ENCODE measurements at places on chromosomes 13 and 19.

GRCh38 chr19:35088131-35088913 lies 27.3 kb upstream of the FXYD3 start:
- DNase-seq, result peak; percentile 95

DNA sequence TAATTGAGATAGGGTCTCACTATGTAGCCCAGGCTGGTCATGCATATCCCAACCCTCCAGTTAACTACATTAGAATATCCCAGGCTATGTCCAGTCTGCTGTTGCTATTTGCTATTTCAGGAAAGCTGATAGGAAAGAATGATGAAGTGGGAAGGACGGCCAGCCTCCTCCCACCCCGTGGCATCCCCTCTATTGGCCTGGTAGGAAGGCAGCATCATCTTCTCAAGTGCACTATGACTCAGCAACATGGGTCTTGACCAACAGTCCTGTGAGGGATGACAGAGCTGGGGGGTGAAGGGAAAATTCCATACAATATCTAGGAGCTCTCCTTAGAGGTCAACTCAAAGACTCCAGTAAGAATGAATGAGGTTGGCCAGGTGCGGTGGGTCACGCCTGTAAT lies 48.0 kb upstream of the ABCC4 start:
- DNase-seq, result no peak

GRCh38 chr13:19664481-19665230 lies 31.2 kb downstream of the MPHOSPH8 start:
- DNase-seq, result no peak

DNA sequence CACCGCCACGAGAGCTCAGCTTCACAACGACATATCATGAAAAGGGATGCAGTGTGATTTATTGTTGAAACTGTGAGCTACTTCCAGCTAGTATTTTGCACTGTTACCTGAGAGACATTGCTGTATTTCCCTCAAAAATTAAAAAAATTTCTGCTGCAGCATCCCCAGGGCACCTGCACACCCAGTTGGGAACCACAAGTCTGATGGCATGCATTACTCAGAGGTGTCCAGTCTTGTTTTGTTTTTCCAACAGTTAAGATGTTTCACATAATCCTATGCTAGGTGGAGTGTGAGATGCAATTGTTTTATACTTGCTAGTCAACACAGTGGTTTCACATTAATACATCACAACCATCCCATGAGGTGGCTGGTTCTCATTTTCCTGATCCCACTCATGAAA lies 285.2 kb downstream of the SHISA2 start:
- DNase-seq, result no peak

DNA sequence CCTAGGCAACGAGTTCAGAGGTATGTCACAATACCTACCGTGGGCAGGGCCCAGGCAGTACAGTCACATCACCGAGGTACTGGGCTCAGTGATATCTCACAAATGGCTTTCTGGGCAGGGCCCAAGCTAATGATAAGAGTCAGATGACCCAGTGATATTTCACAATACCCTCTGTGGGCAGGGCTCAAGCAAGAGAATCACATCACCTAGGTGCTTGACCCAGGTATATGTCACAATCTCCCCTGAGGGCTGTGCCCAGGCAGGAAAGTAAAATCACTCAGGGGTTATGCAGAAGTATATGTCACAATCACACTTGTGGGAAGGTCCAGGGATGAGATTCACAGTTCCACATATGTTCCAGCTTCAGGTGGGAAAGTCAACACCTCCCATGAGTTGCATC lies 45.3 kb downstream of the ZNF729 start:
- DNase-seq, result no peak

DNA sequence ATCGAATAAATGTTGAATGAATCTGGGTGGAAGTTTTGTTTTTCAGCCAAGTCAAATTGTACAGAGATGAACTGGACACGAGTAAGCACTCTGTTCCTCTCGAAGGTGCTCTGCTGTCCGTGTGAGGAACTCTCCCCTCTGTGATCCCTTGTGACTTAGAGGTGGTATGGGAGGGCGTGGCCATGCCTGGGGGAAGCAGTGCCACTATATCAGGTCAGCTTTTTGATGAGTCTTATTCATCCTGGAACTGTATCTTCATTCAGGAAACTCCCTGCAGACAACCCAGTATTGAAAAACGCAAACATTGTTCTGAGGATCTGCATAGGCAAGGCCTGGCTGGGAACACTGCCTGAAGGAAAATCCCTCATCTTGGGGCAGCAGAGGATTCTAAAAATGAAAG lies 45.7 kb upstream of the FLT1 start:
- no peak for DNase-seq

GRCh38 chr13:66069570-66069969 lies 1160.6 kb downstream of the PCDH9 start:
- no peak for DNase-seq

GRCh38 chr13:87712012-87712411 lies 40.8 kb downstream of the SLITRK5 start:
- DNase-seq, result no peak

GRCh38 chr19:28456708-28457320 lies 756.1 kb downstream of the UQCRFS1 start:
- DNase-seq, result no peak

- no peak for DNase-seq
These were observed 19.2 kb upstream of the ZC3H13 start for GRCh38 chr13:46071590-46072249.

GRCh38 chr19:10399878-10400277 lies 3.5 kb downstream of the CDC37 start:
- DNase-seq, result no peak

DNA sequence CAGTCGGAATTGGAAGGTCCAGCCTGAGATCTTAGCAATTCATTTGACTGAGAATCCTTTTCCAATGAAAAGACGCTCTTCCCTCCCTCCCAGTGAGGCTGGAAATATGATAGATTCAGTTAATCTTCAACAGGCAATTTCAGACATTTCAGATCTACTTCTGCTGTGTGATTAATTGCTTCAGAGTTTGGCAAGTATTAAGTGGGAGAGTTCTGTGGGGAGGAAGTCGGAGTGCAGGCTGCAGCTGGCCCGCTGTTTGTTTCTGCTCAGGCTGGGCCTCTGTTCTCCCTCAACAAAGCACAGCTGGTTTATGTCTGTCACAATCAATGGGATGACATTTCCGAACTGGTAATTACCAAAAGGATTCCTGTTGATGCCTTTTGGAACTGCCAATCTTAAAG lies 178.2 kb downstream of the NDFIP2 start:
- no peak for DNase-seq

- no peak for DNase-seq
These were observed 6.1 kb upstream of the LILRA5 start for GRCh38 chr19:54319049-54319448.

DNA sequence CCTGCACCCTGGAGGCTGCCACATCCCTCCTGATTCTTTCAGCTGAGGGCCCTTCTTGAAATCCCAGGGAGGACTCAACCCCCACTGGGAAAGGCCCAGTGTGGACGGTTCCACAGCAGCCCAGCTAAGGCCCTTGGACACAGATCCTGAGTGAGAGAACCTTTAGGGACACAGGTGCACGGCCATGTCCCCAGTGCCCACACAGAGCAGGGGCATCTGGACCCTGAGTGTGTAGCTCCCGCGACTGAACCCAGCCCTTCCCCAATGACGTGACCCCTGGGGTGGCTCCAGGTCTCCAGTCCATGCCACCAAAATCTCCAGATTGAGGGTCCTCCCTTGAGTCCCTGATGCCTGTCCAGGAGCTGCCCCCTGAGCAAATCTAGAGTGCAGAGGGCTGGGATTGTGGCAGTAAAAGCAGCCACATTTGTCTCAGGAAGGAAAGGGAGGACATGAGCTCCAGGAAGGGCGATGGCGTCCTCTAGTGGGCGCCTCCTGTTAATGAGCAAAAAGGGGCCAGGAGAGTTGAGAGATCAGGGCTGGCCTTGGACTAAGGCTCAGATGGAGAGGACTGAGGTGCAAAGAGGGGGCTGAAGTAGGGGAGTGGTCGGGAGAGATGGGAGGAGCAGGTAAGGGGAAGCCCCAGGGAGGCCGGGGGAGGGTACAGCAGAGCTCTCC lies 6.9 kb upstream of the CEACAM5 start:
- DNase-seq, result peak; percentile 35

DNA sequence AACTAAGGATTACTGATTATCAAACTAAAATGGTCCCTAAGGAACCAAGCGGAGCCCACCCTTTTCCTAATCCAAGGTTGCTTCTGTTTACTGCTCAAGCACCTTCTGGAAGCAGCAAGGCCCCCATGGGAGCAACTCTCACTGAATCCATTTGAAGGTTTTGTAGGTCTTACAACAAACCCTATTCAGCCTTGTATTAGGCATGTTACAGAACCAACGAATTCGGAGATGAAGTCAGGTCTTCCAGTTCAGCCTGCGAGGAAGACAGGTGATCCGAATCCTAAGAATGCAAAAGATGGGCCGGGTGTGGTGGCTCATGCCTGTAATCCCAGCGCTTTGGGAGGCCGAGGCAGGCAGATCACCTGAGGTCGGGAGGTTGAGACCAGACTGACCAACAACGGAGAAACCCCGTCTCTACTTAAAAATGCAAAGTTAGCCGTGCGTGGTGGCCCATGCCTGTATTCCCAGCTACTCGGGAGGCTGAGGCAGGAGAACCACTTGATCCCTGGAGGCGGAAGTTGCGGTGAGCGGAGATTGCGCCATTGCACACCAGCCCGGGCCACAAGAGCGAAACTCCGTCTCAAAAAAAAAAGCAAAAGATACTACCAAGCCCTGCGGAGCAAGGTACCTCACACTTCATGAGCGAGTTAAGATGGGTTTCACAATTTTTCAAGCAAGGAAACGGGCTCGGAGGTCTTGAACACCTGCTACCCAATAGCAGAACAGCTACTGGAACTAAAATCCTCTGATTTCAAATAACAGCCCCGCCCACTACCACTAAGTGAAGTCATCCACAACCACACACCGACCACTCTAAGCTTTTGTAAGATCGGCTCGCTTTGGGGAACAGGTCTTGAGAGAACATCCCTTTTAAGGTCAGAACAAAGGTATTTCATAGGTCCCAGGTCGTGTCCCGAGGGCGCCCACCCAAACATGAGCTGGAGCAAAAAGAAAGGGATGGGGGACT lies 609 bp downstream of the ZAR1L start:
- no peak for DNase-seq

DNA sequence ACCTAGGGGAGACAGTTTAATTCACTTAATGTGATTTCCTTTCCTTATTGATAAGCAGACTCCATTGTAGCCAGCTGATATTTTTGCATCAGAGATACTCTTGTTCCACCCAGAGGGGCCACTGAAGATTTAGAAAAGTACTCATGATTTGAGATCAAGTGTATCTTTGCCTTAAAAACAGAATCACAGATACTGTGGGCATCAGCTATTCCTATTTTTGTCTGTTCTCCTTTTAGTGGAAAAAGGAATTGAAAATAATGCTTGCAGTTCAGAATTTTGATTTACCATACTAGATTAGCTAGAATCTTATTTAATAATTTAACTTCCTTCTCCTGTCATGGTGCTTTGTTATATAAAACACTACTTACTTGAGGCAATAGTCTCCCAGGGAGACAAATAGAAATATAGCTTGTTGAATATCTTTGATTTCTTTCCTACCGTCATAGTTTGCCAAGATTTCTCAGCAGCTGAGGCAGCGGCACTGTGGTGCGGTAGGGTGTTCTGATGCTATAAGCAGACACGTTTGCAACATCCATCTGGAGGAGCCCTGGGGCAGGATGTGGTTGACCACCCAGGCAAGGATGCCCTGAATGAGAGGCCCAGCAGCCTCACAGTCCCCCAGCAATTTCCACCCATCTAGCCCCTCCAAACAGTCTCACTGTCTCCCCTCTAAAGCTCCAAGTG lies 47.0 kb upstream of the RAP2A start:
- no peak for DNase-seq

DNA sequence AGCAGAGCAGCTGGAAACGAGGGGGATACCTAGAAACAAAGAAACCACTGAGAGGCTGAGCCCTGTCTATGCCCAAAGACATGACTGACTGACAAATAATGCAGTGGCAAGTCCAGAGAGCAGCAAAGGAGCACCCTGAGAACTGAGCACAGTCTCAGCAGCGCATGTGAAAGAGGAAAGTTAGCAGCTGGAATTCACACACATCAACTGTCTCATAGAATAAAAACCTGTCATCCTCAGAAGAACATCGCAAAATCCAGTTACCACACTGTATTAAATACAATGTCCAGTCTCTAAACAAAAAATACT lies 24.1 kb upstream of the DLEU7 start:
- no peak for DNase-seq

DNA sequence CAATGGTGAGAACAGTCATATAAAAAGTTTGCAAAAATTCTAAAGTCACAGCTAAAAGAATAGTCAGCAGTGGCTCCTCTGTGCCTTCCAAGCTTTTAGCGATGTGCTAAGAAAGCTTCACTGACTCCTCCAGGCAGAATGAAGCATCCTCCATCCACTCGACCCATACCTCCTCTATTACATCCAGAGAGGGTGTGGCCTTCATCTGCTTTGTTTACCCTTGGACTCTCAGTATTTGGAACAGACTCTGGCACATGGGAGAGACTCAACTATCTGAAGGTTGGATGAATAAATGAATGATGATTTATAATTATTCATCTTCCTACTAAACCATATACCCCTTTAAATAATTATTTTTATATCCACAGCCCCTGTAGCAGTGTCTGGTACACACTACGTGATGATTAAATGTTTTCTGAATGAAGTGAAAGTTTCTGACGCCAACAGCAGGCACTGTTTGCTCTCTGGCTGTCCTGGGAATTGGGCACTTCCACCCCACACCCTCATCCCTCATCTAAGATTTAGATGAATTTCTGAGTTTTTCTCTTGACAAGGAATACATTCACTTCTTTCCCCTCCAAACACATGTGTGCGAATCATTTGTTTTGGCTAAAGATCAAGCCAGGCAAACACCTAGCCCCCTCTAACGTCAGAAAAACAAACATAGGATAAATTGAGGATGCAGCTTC lies 93.9 kb downstream of the NUFIP1 start:
- no peak for DNase-seq

DNA sequence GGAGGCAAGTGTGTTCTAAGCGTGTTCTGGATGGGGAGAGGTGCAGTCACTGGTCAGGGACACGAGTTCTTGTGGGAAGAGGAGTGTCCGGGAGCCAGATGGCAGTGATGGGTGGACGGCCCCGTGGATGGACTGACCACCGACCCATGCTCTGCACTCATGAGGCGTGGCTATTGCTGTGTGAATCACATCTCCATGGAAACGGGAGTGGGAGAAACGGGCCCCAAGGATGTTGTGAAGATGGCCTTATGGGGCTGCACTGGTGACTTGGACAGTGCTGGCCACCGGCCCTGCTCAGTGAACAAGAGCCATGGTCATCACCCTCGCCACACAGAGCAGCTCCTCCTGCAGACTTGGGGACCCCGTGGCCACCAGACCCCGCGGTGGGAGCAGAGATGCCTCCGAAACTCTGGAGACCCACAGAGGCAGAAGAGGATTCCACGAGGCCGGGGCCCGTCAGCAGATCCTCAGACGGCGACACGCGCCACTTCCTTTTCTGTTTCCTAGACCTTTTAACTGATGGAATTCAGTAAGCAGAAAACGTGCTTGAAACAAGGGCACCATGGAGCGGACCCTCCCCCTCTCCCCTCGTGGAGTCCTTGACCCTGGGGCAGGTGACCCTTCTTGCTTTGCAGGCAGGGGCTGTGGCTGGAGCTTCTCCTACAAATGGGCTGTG lies 47.5 kb downstream of the GAS6 start:
- DNase-seq, result no peak
